ENCODE measurements at places on chromosomes 4 and X.

- DNase-seq, result no peak
These were observed 93.9 kb upstream of the ANKRD50 start for GRCh38 chr4:124806403-124806802.

DNA sequence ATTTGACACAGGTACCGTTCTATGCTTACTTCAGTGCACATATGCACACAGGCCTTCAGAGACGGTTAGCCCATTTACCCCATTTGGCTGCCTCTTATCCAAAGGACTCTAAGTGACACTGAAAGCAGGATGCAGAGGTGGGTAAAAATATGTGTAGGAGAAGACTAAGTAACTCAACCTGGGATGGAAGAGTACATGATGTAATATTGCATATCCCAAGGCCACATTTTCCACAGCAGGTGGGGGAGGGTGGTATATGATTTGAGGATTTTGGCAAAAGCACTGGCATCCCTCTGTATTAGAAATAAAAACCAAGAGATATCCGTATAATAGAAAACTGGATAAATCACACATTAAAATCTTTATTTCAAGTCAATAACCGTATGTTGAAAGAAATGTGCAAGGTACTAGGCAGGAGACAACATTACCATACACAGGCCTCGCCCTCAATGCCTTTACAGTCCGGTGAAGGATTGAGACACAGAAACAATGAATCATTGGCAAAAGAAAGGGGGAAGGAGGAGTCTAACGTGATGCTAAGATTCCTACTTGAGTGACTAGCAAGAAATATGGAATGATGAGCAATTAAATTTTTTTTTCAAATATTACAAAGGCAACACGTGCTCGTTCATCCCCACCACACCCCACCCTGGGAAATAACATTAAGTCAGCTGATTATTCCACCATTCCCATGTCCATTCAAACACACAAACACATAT lies 161.0 kb upstream of the RASGEF1B start:
- no peak for DNase-seq

- DNase-seq, result no peak
These were observed 45.3 kb downstream of the ANK2 start for GRCh38 chr4:113094802-113095201.

DNA sequence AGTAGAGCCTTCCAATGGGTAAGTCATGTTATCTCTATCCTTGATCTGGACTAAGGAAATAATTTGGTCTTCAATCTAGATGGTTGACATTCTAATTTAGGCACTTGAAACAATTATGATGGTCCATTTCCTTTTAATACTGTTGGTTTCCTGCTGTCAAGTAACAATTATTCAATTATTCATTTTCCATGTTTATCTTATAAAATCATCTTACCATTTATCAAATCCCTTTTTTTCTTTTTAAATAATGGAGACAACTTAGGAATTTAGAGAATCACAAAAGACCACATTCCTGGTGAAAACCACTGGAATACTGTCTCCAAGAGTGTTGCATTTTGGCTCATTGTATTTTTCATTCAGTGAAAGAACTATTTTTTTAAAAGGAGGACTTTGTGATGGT lies 148.7 kb upstream of the CTSO start:
- DNase-seq, result no peak

- no peak for DNase-seq
These were observed 38.6 kb downstream of the PHOX2B start for GRCh38 chr4:41709844-41710481.

DNA sequence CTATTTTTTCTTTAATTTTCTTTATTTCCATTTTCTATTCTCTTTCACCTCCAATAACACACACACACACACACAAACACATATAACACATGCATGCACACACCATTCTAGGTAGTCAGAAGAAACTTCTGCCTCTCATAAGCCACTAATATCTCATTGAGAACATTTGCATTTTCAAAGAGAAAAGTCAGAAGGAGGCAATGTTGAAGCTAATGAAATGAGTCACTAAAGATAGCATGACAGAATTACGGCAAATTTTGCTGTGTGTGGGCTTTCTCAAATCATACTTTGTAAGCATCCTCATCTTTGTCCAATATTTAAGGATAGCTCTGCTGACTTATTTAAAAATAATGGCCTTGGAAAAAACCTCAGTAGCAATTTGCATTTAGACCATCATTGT lies 291.3 kb downstream of the GUCY2F start:
- no peak for DNase-seq

GRCh38 chr4:139761461-139761860 lies 95.8 kb downstream of the MGST2 start:
- DNase-seq, result no peak

- DNase-seq, result peak; percentile 59
These were observed 37.7 kb upstream of the ARAF start for GRCh38 chrX:47523297-47523696.

GRCh38 chr4:139329665-139330200 lies 27.5 kb upstream of the NDUFC1 start:
- DNase-seq, result no peak

GRCh38 chr4:109390115-109390768 lies 43.4 kb upstream of the SEC24B start:
- DNase-seq, result no peak

DNA sequence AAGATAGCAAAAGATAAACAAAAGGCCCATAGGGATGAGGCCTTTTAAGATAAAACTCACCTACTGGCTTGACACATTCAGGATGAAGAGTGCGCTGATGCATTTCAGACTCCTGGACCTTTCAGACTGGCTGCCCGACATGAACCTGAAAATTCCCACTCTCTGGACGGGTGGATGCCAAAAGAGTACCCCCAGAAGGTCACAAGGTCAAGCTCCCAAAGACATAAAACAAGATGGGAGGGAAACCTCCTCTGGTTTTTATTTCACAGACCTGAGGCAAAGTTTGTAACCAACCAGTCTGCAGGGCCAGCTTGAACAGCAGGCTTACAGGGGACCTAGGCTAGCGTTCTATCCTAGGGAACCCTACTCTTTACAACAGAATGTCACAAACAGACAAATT lies 123.2 kb upstream of the GC start:
- no peak for DNase-seq

DNA sequence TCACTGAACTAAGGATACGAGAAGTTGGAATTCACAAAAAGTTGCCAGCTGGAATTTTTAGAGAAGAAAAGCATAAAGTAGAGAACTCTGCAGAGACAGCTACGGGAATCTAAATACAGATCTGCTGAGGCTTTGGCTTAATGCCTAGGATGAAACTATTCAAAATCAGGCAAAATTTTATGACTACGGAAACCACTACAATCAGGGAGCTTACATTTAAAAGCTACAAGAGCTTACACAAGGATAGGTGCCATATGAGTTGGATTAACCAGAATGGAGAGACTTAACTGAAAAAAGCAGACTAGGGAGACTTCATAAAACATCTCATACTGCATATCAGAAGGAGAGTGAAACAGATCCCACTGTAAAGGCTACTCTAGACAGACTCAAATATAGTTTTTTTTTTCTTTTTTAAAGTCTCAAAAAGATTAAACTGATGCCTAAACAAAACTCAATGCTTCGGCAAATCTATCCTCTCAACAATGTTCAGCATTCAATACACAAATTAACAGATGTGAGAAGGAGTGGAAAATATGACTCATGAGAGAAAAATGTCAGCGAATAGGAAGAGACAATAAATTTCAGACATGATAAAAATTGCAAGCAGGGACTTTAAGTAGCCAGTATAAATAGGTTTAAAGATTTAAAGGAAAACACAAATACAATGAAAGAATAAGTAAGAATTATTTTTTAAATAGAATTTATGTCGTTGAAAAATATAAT lies 586.1 kb downstream of the FSTL5 start:
- DNase-seq, result no peak

DNA sequence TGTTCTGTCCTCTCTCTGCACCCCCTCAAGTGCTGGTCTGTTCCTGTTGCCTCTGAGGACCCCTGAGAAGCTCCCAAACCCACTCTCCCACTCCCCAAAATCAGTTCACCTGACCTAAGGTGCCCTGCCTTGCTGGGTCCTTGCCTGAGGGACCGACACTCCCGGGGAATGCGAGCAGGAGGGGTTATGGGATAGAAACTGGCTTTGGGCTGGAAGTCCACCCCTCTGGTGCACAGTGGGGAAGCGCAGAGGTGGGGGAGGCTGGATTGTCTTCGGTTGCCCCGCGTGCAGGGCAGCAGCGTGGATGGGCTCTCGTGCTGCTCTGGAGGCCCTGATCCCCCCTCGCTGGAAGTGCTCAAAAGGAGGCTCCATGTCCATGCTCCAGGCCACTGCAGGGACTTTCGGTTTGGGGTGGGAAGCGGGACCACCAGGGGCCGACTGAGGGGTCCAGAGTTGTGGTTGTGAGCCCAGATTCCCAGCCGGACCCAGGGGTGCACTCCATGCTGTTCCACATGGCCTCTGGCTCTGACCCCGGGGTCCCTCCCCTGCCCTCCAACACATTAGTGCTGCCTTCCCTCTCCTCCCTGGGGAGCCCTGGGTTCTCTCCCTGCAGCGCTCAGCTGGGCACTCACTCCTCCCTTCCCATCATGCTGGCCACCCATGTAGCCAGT lies 7.6 kb downstream of the SORCS2 start:
- no peak for DNase-seq

- peak; percentile 18 for DNase-seq
These were observed 1.1 kb downstream of the FBXW7 start for GRCh38 chr4:152534541-152535359.
